Activated CD4-positive, alpha-beta memory T cell treated with anti-CD3 and anti-CD28 coated beads, Interleukin-2, amount 10 ng/mL, durations not matched to agents 7 days and 5 days (primary cell): ENCODE measurements at places on chromosomes 3 and 15. TPM values are rescaled to one million over a fixed set of nuclear protein-coding genes. Genes with fewer than 3 reads are reported as not detected.

Gene CRYBG3
- 13.1 TPM for total RNA-seq

- DNase-seq = no peak
These were observed 39.0 kb downstream of the ESYT3 start for GRCh38 chr3:138473391-138473790.

- DNase-seq = no peak
These were observed 385.4 kb downstream of the MECOM start for GRCh38 chr3:169278092-169278491.

GRCh38 chr15:99402014-99402729, 150.9 kb downstream of the LRRC28 start:
- DNase-seq = no peak

DNA sequence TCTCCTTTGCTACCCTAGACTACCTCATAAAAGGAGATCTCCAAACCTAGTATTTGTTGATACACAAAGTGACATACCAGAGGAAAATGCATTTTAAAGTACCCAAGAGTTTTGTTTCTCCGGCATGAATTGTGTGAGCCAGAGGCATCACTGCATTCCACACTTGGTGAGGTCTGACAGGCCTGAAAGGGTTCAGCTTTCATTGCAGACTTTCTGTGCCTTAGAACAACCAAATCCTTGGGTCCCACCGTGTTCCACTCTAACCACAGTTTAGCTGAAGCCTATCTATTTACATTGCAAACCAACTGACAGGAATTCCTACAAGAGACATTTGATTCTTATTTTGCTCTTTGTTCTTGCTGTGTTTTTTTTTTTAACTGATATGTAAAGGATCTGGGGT, 21.0 kb upstream of the EID1 start:
- no peak for DNase-seq

GRCh38 chr3:161508852-161509477, 12.4 kb downstream of the OTOL1 start:
- no peak for DNase-seq

- no peak for DNase-seq
These were observed 8.2 kb upstream of the PSTPIP1 start for GRCh38 chr15:76986743-76987142.

DNA sequence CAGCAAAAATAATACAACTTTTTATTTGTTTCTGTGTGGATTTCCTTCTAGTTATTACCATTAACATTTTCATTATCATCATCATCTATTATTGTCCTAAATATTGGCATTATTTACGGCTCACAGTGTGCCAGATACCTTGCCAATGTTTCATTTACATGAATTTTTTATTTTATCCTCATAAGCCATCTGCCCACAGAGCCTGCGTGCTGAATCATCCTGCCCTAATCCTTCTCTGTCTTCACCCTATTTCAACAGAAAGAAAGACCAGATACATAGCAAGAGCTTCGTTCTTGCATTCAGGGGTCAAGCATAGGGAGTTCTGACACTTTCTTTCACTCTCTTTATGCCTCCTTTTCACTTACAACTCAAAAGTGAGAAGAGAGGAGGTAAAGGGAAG, 82.0 kb downstream of the KCNMB2 start:
- no peak for DNase-seq

DNA sequence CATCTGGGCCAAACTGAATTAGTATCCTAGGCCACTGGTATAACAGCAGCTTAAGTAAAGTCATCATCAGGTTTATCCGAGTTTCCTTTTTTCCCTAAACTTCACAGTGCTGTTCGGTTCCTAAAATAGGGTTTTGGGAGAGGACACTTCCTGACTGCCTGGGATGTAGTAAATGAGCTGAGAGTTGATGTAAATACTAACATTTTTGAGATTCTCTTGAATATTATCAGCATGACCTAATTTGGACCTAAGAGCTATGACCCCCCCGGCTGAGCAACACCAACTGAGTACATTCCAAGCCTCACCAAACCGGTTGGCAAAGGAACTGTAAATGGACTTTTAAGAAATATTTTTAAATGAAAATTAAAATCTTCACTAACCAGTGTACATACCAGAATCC, 78.8 kb downstream of the IL5RA start:
- DNase-seq = no peak

Gene OR5K2
- total RNA-seq = not detected

GRCh38 chr3:55658690-55659562, 171.8 kb upstream of the WNT5A start:
- no peak for DNase-seq

DNA sequence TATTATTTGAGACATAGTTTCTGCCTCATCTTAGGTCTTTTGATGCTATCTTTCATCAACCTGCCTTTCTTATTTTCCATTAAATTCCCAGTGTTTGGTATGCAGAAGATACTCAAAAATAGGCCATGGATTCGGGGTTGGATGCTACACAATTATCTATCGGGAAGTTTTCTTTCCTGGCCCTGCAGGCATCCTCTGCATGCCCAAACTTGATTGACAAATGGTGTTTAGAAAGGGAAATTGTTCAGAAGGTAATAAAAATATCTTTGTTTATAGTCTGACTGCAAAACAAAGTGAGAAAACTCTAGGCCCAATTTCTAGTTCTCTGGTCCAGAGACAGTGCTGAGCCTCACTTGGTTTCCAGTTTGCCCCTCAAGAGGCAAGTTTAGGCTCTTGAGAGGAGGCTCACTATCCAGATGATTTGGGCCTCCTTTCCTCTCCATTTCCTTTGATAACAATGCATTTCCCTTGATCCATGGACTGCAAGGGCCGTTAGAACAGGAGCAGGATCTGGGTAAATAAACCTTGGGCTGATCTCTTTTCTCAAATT, 157.1 kb upstream of the DPH6 start:
- no peak for DNase-seq

Gene CFAP44
- total RNA-seq = 5.1 TPM

Gene CADPS
- not detected for total RNA-seq

Gene PLAAT1
- not detected for total RNA-seq

Gene SATB1
- total RNA-seq = 263 TPM

DNA sequence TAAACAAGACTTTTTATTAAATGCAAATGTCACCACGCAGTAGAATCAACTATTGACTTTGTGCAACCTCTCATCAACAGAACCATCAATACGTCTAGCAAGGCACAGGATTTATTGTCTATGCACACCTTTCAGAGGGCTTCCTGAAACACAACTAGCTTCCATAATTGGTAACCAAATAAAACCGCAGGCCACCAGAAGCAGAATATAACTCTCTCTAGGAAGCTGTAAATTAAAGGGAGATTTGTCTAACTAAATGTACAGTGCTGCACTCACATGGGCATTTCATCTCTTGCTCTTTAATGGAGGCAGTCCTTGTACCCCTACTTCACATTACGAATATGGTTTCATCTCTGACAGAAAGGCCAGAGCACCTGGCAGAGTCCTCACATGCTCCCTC, 93.0 kb downstream of the FHIT start:
- DNase-seq = no peak

DNA sequence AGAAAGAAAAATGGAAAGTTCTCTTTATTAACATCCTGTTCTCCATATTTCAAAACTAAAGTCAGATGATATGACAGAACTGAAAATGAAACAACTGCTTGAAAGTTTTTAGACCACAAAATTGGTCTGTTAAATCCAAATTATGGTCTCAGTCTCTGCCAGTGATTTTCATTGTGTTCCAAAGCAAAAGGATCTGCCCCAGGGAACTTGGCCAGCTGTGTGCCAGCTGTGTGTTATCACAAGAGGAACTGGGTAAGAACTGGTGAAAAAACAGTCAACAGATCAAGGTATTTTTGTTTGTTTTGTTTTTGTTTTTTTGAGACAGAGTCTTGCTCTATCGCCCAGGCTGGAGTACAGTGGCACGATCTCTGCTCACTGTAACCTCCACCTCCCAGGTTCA, 323.3 kb downstream of the CTNNB1 start:
- DNase-seq = no peak

DNA sequence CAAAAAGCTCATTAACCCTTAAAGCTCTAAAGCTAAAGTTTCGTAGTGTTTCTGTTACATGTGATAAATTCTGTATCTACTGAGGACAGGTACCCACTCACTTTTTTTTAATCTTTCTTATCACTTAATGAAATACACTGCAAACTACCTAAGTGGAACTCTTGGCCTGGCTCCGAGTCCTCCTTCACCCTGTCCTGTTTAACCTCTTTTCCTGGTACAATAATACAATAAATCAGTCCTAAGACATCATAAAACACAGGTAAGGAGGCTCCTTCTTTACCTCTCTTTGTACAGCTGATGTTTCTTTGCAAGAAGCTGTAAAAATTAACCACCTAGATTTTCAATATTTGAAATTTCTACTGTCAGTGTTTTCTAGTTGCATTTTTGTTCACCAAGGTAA, 15.8 kb downstream of the SEMA6D start:
- no peak for DNase-seq

DNA sequence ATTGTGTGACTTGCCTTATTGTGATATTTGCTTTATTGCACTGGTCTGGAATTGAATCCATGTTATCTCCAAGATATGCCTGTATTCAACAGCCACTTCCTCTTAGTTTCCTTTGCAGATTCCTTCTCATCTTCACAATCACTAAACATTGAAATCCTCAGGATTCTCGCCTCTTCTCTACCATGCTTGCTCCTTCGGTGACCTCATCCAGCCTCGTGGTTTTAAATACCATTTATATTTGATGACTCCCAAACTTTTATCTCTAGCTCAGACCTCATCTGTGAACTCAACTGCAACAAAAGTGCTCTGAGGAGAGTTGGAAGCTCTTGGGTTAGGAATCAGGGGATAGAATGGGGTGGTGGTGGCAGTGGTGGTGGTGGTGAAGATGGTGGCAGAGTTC, 19.9 kb downstream of the POLR2M start:
- DNase-seq = no peak

Gene GOLGA8R
- 4.2 TPM for total RNA-seq

Gene PFN2
- 0.88 TPM for total RNA-seq

Gene UBA5
- 36.6 TPM for total RNA-seq
